ENCODE measurements at places on chromosomes 5 and 9. TPM values are rescaled to one million over a fixed set of nuclear protein-coding genes. Genes with fewer than 3 reads are reported as not detected.

The ELAVL2 gene
- 0.04 TPM for total RNA-seq

The BHMT gene
- total RNA-seq: not detected

The HBEGF gene
- 6.5 TPM for total RNA-seq

The ASTN2 gene
- total RNA-seq: 4.1 TPM

The PCDHA4 gene
- total RNA-seq: 1.8 TPM

The OR1J2 gene
- not detected for total RNA-seq

The RCL1 gene
- total RNA-seq: 53.4 TPM

The TOPORS gene
- 11.5 TPM for total RNA-seq

The SSNA1 gene
- 157 TPM for total RNA-seq

The TAF11L5 gene
- total RNA-seq: not detected

The IL3 gene
- not detected for total RNA-seq

The DIRAS2 gene
- not detected for total RNA-seq

The PRDM9 gene
- 0.02 TPM for total RNA-seq

The SPATA31A3 gene
- not detected for total RNA-seq

The INSL6 gene
- not detected for total RNA-seq

The ACTBL2 gene
- total RNA-seq: not detected

The WNT8A gene
- total RNA-seq: not detected

The FOXD4L4 gene
- 0.13 TPM for total RNA-seq

The FRRS1L gene
- total RNA-seq: 0.27 TPM

The TPRN gene
- 8.2 TPM for total RNA-seq

The PTGDS gene
- total RNA-seq: 1.4 TPM

The SLC6A19 gene
- 0.62 TPM for total RNA-seq

The PCDHB4 gene
- 0.06 TPM for total RNA-seq

The SMIM33 gene
- not detected for total RNA-seq

The CMYA5 gene
- 0.06 TPM for total RNA-seq

The ASPN gene
- not detected for total RNA-seq

The SLC2A8 gene
- total RNA-seq: 17.1 TPM

The PLAA gene
- 39.8 TPM for total RNA-seq

The BTNL8 gene
- not detected for total RNA-seq
